T47D (cell line): ENCODE measurements at places on chromosomes 5 and 9.

GRCh38 chr9:20480249-20480648 is 142.1 kb downstream of the MLLT3 start:
- no peak for DNase-seq

GRCh38 chr9:22079873-22080341 is 70.8 kb upstream of the CDKN2B start:
- no peak for DNase-seq

DNA sequence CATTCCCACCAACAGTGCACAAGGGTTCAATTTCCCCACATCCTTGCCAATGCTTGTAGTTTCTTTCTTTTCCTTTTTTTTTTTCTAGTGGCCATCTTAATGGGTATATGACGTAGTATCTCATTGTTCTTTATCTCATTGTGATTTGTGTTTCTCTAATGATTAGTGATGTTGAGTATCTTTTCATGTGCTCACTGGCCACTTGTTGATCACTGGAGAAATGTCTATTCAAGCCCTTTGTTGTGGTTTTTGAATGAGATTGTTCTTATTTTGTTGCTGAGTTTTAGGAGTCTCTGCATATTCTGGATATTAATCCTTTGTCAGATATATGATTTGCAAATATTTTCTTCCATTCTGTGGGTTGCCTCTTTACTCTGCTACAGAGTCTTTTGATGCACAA is 1.6 kb upstream of the TMED9 start:
- DNase-seq: no peak

GRCh38 chr5:69468631-69469030 is 24.0 kb upstream of the OCLN start:
- DNase-seq: no peak

DNA sequence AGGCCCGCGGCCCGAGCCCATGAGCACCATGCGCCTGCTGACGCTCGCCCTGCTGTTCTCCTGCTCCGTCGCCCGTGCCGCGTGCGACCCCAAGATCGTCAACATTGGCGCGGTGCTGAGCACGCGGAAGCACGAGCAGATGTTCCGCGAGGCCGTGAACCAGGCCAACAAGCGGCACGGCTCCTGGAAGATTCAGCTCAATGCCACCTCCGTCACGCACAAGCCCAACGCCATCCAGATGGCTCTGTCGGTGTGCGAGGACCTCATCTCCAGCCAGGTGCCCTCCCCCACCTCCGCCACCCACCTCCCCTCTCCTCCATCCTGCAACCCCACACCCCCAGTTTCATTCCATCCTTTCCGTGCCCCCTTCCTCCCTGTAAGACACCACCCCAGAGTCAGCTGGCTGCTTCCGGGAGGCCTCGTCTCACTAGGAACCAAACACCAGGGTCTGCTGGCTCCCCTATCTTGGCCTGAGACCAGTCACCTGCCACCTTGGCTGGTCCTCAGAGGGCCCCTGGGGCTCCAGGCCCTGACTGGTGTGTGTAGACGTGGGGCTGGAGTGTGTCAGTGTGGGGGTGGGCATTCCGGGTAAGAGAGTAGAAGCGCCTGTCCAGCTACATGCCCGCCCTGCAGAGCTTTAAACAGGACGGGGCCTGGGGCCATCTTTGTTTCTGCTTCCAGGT is 655 bp downstream of the GRIN1 start:
- DNase-seq: no peak
